HS-5 (cell line): ENCODE measurements at places on chromosomes 2 and 18.

- no peak for DNase-seq
Observed at GRCh38 chr2:17790536-17790935, 25.7 kb upstream of the MSGN1 start.

DNA sequence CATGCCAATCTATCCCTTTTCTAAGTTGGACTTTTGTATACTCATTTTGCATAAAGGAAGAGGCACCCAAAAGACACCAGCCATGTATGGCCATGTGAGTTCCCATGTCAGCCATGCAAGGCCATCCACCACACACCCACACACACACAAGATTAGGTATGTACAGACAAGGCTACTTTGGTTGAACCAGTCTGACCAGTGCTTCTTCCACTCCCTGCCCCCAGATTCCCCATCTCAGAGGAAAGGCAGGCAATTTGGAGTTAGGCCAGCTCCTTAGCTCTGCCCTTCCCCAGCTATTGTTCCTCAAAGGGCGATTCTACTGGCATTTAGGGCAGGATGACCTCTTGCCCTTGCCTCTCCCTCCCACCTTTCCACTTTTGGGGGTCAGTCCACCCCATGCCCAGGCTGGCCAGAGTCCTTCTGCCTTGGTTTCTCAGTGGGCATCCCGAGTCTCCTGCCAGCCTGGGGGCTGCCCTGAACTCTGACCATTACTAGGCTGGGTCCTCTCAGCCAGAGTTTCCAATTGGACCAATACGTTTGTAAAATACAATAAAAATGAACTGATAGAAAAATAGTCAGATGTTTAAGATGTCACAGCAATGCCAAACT is 101.1 kb downstream of the ZBTB7C start:
- DNase-seq = no peak

- no peak for DNase-seq
Observed at GRCh38 chr2:108855194-108855593, 68.6 kb downstream of the CCDC138 start.

DNA sequence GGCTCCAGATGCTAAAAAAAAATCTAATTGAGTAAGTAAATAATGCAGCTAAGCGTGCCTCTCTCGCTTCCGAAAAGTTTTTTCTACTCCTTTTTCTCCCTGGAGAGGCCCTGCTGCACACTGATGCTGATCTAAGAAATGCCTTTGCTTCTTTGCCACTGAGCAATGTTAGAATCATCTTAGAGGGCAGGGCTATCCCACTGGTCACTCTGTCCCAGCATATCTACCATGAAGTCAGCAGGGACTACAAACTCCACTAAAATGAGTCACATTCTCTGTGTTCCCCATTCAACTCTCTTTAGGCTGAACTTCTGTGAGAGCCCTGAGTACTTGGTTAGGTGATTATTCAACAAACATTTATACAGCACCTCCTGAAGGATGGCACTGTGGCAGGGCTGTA is 127.6 kb upstream of the LYPD1 start:
- peak; percentile 49 for DNase-seq

DNA sequence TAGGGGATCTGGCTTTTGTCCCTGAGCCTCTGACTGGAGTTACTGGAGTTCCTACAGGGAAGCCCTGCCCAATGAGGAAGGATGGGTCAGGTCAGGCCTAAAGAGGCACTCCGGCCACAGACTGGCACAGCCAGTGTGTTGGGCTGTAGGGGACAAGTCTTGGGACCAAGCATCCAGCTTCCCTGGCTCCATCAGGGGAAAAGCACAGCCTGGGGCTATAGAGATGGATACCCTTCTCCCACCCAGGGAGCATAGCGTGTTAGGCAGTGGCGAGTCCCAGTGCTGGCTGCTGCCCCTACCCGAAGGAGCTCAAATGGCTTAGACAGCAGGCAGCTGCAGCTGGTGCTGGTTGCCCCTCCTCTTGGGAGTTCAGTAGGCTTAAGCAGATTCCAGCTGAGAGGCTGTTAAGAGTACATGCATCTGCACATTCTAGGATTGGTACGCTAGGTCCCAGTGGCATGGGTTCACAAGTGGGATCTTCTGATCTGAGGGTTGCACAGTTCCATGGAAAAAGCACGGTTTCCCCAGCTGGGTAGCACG is 111.4 kb downstream of the DCDC2C start:
- DNase-seq = no peak

GRCh38 chr2:217846321-217846743 is 156.5 kb downstream of the TNS1 start:
- DNase-seq = no peak

DNA sequence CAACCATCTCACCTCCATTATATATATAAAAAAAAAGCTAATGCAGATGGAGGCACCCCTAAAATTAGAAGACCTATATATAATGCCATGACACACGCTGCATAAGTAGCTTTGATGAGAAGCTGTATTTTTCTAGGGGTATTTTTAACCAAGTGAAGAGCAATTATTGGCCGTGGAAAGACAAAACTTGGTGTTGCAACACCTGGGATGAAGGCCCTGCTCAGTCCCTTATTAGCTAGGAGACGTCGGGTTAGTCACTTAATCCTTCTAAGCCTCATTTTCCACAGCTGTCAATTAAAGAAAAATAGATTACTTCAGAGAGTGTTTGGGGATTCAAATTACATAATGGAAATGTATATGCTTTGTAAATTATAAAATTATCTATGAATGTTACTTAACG is 63.0 kb downstream of the WDR75 start:
- DNase-seq = no peak

GRCh38 chr2:137172162-137172561 is 406.8 kb downstream of the THSD7B start:
- DNase-seq = no peak

- DNase-seq = no peak
Observed at GRCh38 chr2:234300932-234301823, 195.7 kb downstream of the ARL4C start.

DNA sequence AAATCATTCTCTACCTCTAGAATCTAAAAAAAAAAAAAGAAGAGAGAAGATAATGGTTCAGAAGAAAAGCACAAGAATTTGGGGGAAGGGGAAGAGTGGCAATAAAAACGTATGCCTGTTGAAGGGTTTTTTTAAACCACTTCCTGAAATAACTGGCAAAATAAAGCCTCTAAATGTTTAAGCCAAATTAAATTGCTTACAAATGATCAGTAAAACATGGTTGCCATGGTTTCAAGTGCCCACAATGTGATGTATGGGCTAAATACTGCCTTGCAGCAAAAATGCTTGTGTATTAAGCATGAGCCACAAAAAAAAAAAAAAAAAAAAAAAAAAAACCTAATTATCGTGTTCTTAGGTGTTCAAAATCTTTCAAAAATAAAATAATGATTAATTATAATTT is 60.8 kb downstream of the RBM43 start:
- no peak for DNase-seq

- DNase-seq = no peak
Observed at GRCh38 chr2:10038716-10039115, 4.6 kb upstream of the KLF11 start.

DNA sequence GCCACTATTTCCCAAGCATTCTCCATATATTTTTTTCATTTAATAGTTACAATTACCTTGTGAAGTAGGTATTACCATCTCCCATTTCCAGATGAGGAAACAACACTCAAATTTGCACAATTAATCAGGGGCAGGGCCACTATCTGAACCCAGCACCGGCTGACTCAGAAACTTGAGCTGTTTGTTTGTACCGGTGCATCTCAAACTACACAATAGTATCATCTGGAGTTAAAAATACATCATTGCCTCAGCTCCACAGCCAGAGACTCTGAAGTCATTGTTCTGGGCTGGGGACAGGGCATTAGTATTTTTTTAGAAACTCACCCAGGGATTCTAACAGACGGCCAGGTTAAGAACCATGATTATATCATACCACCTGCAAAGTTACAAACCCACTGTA is 55.9 kb downstream of the CDCA7 start:
- no peak for DNase-seq

GRCh38 chr2:80354858-80355257 is 50.3 kb upstream of the LRRTM1 start:
- no peak for DNase-seq

DNA sequence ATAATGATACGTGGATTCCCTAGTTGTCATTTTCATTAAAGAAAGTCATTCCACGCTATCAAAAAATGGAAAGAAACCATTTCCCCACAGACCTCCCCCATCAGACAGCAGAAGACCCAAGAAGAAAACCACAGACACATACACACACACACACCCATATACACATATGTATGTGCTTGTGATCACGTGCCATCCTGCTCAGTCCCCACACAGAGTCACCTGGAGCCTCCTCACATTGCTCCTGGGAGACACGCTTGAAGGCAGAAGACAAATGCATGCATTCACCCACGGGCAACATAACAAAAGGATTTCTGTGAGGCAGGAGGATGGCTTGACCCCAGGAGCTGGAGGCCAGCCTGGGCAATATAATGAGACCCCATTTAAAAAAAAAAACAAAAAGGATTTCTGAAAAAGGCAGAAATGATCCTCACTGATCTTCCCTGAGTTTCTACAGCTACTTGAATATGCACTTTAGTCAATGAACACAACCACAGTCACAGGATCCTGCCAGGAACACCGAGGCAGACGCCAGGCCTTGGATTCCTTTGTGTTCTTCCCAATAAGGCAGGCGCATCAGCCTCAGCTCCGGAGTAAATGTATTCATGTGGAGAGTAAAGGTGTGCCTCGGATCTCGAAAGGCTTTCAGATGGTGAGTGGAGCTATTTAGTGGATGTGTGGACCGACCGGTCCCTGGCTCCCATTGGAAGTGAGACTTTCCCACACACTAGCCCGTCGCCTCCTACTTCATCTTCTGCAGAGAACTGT is 21.0 kb downstream of the TGFBRAP1 start:
- no peak for DNase-seq

- DNase-seq = no peak
Observed at GRCh38 chr2:220940646-220941045, 631.5 kb downstream of the EPHA4 start.

DNA sequence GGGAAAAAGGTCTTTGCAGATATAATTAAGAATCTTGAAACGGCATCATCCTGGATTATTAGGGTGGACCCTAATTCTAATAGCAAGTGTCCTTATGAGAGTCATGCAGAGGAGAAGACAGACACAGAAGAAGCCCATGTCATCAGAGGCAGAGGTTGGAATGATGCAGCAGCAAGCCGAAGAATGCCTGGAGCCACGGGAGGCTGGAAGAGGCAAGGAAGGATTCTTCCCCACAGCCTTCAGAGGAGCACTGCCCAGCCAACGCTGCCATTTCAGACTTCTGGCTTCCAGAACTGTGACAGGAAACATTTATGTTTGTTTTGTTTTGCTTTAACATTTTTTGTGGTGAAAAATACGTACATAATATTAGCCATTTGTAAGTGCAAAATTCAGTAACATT is 72.3 kb downstream of the MCFD2 start:
- DNase-seq = no peak

GRCh38 chr18:42649331-42650035 is 466.0 kb downstream of the RIT2 start:
- peak; percentile 41 for DNase-seq

DNA sequence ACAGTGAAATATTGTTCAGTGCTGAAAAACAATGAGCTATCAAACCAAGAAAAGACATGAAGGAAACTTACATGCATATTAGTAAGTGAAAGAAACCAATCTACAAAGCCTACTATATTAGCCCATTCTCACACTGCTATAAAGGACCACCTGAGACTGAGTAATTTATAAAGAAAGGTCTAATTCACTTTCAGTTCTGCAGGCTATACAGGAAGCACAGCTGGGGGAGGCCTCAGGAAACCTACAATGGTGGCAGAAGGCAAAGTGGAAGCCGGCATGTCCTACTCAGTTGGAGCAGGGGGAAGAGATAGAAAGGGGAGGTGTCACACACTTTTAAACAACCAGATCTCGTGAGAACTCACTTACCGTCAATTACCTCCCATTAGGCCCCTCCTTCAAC is 232.1 kb downstream of the TMX3 start:
- no peak for DNase-seq

DNA sequence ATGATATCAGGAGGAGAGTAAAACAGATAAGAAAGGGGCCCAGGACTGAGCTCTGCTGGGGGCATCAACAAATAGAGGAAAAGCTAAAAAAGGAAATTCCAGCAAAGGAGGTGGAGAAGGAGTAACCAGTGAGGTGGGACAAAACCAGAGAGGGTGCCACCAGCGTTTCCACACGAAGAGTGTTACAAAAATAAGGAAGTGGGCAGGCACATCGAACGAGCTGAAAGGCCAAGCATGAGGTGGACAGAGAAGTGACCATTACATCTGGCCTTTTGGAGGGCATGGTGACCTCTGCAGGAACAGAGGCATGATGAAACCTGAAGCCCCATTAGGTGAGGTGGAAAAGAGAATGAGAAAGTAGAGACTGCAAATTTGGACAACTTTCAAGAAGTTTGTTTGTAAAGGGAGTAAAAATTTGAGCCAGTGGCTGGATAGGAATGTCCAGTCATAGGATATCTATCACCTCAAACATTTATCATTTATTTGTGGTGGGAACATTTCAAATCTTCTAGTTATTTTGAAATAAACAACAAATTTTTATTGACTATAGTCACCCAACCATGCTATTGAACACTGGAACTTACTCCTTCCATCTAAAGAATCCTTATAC is 18.4 kb upstream of the VIT start:
- no peak for DNase-seq

DNA sequence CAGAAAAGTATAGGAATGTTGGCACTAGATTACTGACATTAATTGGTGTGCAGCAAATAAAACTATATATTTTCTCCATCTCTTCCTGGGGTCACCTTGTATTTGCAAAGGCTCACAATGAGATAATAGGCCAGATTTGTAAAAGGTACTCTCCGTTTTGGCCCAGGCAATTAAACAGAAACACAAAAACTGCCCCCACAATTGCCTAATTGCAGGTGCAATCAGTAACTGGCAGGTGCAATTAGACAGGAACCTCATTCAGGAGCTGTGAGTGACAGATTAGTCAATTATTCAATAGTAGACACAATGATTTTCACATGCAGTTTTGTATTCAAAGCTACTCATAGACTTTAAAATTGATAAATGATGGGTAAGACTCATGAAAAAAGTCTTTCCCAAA is 451.4 kb upstream of the ID2 start:
- DNase-seq = no peak

GRCh38 chr2:6384341-6384740 is 481.4 kb downstream of the CMPK2 start:
- DNase-seq = no peak

DNA sequence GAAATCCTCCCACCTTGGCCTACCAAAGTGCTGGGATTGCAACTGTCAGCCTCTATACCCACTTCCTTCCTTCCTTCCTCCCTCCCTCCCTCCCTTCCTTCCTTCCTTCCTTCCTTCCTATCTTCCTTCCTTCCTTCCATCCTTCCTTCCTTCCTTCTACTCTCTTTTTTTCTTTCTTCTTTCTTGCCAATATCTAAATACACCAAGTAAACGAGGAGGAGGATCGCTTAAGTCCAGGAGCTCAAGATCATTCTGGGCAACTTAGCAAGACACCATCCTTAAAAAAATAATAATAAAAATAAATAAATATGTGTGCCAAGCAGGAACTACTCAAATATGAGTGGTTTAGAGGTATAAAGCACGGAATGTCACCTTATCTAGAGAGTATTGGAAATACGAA is 249.4 kb upstream of the TRIB2 start:
- DNase-seq = no peak
